ENCODE measurements at places on chromosomes 5 and 9.

GRCh38 chr5:20105915-20106314 lies 117.9 kb upstream of the CDH18 start:
- DNase-seq: no peak

DNA sequence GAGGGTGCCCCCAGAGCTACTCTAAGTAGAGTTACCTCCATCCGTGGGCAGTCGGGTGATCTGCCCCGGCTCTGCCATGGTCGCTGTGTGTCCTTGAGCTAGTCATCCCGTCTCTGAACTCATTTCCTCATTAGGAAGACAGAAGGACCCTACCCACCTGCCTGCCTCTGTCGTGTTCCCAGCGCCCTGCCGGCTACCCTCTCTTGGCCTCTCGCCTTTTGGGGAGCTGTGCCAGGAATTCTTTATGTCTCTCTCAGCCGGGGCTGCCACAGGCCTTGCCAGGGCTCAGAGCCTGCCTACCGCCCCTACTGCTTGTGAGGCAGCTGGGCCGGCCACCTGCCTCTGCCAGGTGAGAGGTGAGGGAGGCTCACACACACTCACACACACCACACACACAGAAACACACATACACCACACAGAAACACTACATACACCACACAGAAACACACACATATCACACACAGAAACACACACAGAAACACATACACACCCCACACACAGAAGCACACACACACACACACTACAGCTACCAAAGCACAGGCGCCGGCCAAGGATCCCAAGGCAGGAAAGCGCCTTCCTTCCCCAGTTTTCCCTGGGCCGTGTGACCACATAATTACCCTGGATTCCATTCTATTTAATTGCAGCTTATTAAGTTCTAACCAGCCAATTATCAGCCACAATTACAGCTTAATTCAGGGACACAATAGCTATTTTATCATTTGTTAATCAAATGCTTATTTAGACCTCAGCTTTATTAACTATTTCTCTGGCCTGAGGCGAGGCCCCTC lies 41.7 kb downstream of the UNC5A start:
- DNase-seq: peak; percentile 87

DNA sequence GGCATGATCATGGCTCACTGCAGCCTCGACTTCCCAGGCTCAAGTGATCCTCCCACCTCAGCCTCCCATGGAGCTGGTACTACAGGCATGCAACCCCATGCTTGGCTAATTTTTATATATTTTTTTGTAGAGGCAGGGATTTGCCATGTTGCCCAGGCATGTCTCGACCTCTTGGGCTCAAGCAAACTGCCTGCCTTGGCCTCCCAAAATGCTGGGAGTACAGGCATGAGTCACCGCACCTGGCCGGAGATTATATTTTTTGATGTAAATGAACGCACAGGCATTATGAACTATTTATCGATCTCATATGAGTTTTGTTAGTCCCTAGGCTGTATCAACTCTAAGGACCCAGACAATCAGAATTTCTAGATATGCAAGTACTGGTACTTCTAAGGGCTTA lies 25.5 kb upstream of the CEP120 start:
- no peak for DNase-seq

GRCh38 chr5:76473661-76474060 lies 70.6 kb downstream of the IQGAP2 start:
- DNase-seq: no peak

DNA sequence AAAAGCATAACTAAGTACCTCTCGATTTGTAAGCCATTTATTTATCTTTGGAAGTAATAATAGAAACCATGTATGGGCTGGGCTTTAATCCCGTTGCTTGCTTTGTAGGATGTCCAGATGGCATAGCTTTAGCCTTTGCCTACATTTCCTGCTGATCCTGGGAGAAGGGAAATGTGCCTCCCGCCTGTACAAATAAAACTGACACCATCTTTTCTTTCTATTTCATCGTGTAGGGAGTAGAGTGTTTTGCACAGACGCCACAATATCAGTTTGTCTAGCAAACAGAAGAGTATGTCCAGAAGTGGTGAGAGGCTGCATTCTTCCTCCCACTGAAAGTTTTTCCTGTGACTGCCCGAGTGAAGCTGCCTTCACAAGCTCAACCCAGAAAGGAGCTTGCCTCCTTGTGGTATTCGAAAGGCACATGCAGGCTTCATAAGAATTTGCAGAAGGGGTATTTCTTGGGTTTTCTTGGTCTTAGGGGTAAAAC lies 24.7 kb upstream of the TJP2 start:
- no peak for DNase-seq

- no peak for DNase-seq
These were observed 404.6 kb downstream of the CSNK1G3 start for GRCh38 chr5:123916345-123917121.

GRCh38 chr5:120083851-120084542 lies 380.1 kb upstream of the PRR16 start:
- no peak for DNase-seq

DNA sequence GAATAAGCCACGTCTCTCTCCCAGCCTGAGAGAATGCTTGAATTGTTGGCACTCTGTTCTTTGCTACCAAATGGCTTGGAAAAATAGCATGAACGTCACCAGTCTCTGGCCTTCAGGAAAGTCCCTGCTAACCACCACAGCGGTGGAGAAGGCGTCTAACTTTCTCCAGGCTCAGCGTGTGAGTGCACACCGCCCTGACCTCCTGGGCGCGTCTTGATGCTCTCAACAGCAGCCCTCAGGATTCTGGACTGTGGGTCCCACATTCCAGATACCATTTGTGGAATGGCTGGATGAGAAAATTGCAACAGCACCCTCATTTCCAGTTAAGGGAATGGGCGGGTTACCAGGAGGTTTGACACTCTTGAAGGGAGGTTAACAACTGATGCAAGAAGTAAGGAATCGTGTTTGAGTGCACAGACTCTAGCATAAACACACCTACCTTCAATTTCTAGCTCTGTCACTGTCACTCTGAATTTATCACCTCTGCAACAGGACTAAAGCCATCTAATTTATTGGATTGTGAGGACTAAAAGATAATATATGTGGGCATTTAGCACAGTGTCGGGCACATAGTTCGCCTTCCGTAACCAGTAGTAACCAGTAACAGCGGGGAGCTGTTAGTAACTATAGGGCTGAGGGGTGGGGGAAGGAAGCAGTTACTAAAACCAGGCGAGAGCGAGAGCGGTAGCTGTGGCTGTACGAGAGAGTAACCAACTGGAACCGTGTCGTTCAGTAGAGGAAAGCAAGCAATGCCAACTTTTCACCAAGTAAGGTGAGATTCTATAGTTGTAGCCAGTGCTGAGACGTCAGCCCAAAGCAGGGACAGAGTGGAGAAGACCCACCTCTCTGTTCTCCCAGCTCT lies 807 bp upstream of the PLGRKT start:
- no peak for DNase-seq

GRCh38 chr5:2896371-2897275 lies 145.1 kb upstream of the IRX2 start:
- no peak for DNase-seq

DNA sequence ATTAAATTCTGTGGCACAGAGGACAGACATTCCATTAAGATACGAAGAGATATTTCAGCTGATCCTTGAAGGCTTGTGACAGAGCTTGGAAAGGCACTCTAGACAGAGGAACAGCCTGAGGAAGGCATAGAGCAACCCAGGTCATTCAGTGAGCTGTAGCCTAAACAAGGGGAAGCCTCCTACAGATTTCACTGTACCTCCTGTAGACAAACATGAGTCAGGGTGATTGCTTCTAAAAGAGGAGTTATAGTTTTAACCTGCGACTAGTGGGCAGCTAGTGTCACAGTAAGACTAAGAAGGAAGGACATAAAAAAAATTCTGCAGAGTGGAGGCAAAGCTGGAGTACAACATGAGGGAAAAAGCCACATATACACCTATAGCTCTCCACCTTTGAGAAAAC lies 43.5 kb upstream of the ANKDD1B start:
- no peak for DNase-seq

DNA sequence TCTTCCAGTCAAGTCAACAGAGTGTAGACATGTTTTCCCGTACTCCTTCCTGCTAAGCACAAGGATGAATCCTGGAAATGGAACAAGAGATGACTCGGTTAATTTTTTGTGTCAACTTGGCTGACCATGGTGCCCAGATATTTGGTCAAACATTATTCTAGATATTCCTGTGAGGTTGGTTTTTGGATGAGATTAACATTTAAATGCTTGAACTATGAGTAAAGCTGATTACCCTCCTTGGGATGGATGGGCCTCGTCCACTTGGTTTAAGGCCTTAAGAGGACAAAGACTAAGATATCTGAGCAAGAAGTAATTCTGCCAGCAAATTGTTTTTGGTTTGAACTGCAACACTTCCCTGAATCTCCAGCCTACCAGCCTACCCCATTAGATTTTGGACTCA lies 338.1 kb upstream of the MSX2 start:
- no peak for DNase-seq

- DNase-seq: no peak
These were observed 26.1 kb upstream of the AOPEP start for GRCh38 chr9:94700445-94700844.

- DNase-seq: no peak
These were observed 6.1 kb upstream of the C5orf58 start for GRCh38 chr5:170226661-170227060.

- no peak for DNase-seq
These were observed 11.1 kb downstream of the GM2A start for GRCh38 chr5:151264113-151264512.

DNA sequence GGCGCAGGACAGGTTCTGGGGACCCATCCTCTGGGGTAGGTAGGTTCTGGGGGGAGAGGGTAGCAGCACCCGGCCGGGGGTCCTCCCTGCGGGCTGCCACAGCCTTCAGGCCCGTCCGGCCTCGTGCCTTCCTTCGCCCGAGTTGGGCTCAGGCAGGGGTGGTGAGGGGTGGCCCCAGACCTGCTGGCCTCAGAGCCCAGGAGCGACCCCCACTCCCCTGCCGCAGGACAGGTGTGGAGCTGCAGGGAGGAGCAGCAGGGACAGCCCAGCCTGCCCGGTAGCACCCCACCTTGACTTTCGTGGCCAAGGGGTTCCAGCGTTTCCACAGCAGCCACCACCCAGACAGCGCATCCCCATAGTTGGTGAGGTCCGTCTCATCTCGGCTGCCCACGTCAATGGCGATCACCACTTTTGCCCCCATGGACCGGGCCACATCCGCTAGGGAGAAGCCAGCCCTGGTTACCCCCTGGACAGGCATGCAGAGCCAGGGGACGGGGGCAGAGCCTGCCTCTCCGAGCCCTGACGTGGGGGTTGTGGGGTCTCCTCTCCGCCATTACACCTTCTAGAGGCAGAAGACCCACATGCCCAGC lies 3.4 kb upstream of the NSMF start:
- DNase-seq: no peak

DNA sequence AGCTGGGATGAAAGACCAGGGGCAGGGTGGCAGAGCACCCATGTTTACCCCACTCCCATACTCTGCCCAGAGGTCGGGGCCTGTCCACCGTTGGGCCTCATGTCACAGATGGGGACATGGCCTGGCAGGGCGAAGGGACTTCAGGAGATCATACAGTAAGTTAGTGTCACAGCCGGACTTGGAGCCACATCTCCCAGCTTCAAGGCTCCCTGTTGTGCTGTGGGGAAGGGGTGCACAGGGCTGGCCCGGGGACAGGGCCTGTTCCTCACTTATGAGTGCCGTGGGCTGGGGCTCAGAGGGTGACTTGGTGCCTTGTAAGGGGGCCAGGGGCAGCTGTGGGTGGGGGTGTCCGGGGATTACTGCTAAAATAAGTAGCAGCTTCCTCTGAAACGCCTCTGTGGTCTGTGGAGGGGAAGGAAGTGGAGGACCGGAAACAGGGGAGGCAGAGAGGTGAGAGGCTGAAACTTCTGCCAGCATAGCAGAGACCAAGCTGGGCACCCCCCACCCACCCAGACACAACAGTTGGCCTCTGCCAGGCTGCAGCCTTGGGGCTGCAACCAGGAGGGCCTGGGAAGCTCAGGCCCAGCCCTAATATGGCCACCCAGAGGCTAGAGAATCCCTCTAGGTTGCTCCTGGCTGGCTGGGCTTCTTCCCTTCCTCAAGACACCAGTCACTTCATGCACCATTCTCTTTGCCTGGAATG lies 41.1 kb upstream of the NEK6 start:
- no peak for DNase-seq

GRCh38 chr5:132474881-132475496 lies 15.6 kb downstream of the IRF1 start:
- DNase-seq: no peak

DNA sequence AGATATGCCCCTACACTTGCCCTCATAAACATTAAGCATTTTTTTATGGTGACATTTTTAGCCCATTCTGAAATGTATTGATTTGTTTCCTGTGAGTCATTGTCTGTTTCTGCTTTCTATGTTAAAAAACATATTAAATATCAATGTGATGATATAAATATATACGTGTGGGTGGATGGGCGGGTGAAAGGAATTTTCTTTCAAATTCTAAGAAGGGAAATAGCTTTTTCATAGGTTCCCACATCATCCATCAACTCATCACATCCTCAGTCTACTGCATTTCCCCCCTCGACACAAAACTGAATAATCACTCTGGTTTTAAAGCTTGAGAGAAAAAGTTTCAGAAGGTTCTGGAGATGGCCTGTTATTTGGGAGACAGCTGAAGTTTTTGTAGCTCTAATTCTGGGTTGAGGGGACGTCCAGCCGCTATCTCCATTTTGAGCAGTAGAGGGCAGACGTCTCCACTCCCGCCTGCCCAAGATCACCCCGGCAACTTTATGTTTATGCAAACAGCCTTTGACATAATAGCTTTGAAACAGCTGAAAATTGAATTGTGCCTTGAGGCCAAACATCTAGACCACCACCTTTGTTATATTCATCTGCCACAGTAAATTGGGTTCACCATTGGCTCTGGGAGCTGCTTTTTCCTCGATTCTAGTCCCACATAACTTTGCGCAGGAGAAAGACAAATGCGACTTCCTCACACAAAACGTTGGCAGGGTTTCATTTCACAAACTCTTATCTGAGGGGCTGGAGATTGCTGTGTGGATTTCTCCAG lies 216.2 kb upstream of the CLINT1 start:
- DNase-seq: peak; percentile 27

GRCh38 chr9:114030364-114030763 lies 47.7 kb downstream of the AMBP start:
- no peak for DNase-seq

- DNase-seq: no peak
These were observed 271.8 kb downstream of the ZNF608 start for GRCh38 chr5:124474528-124475215.

- no peak for DNase-seq
These were observed 4.4 kb upstream of the ELL2 start for GRCh38 chr5:95966005-95966404.

DNA sequence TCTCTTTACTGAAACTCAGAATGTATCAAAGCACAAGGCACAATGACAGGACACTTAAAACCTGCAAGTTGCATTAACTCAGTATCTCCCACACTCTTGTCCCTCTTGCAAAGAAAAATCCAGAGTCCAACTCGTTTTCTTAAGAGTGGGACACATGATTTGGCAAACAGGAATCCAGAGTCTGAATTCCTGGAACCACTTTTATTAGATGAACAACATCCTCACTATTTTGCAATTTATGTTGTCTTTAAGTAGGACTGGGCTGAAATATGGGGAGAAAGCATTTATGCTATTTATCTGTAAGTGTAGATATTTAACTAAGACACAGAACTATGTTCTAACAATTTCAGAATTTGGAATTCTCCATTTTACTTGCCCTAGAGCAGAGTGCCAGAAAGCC lies 69.1 kb downstream of the ABCA1 start:
- DNase-seq: no peak
